ENCODE measurements at places on chromosomes 16 and 17. TPM values are rescaled to one million over a fixed set of nuclear protein-coding genes. Genes with fewer than 3 reads are reported as not detected.

DNA sequence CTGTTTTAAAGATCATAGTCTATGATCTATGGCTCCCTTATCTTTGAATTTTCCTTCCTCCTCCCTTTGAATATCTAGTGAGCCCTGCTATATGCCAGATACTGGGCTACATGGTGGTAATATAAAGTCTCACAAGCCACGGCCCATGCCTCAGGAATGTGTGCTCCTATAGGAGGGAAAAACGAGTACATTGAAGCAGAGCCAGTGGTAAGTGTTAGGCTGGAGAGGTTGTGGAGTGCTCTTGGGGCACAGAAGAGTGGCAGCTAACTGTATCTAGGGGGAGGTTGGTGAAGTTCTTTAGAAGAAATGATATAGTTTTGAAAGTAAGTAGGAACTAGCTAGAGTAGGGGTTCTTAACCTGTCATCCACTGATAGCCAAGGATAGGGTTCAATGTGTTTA is 105.8 kb upstream of the PMFBP1 start:
- no peak overlapping the region for H3K27ac ChIP-seq
- no peak overlapping the region for H3K4me3 ChIP-seq
- no peaks in the 10 kb centered on the region for H3K27me3 ChIP-seq
- DNase-seq = no peak

- H3K4me3 ChIP-seq = no peak overlapping the region
- peaks cover 22% of the 10 kb centered on the region for H3K36me3 ChIP-seq
- H3K27me3 ChIP-seq = no peaks in the 10 kb centered on the region
Observed at GRCh38 chr17:8142158-8142886, 9.9 kb downstream of the PER1 start.

GRCh38 chr16:55809851-55810250 is 23.0 kb downstream of the CES1 start:
- no peak overlapping the region for H3K27ac ChIP-seq
- H3K4me1 ChIP-seq = no peaks in the 10 kb centered on the region
- DNase-seq = no peak
- no peaks in the 10 kb centered on the region for H3K36me3 ChIP-seq
- H3K27me3 ChIP-seq = peaks cover 6% of the 10 kb centered on the region

GRCh38 chr17:20982589-20983358 is 60.0 kb downstream of the USP22 start:
- no peak for DNase-seq
- H3K4me1 ChIP-seq = no peaks in the 10 kb centered on the region
- H3K27me3 ChIP-seq = peaks cover 8% of the 10 kb centered on the region
- no peak overlapping the region for H3K27ac ChIP-seq

CAPNS2 gene
- not detected for total RNA-seq

HSD3B7 gene
- 6.6 TPM for total RNA-seq
